Left kidney (tissue), 8 donors: ENCODE measurements at places on chromosomes 7 and 10.

DNA sequence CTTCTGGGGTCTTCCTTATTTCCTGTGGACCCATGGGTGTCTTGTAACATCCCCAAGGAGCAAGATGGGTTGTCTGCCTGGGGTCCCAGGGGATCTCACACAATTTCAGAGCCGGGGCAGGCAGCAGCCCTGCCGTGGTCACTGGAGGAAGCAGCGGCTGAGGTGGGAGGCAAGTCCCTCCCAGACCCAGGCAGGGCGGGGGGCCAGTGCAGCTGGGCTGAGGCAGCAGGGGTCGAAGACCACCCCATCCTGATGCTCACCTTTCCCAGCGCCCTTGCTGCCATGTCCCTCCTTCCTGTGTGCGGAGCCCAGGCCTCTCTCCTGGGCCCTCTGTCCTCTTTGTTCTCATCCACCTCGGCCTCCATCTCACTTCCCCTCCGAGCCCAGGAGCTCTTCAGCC lies 583.0 kb upstream of the COBL start:
- no peak for DNase-seq

DNA sequence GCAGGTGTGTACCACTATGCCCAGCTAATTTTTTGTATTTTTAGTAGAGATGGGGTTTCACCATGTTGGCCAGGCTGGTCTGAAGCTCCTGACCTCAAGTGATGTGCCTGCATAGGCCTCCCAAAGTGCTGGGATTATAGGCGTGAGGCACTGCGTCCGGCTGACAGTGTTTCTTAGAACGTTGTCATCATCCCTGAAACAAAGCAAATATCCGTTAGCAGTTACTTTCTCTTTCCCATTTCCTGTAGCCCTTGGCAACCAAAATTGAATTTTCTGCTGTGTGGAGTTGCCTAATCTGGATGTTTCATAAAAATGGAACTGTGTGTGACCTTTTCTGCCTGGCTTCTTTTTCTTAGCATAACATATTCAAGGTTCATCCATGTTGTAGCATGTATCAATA lies 22.4 kb downstream of the ZNF33A start:
- no peak for DNase-seq

- no peak for DNase-seq
Measured at GRCh38 chr10:27611744-27612550, 107.8 kb downstream of the RAB18 start.

- no peak for DNase-seq
Measured at GRCh38 chr7:744854-745430, 17.9 kb upstream of the PRKAR1B start.
